H4 (cell line): ENCODE measurements at places on chromosomes 7 and 10. TPM values are rescaled to one million over a fixed set of nuclear protein-coding genes. Genes with fewer than 3 reads are reported as not detected.

VPS37D gene
- 3.7 and 6.3 TPM in 2 replicates for total RNA-seq

AKR1C2 gene
- 74.6 and 115 TPM in 2 replicates for total RNA-seq

HMX2 gene
- total RNA-seq: 0.27 TPM in 1 of 2 replicates, not detected in the other

OR9A2 gene
- not detected in 2 replicates for total RNA-seq

NT5C2 gene
- 27.3 and 31.6 TPM in 2 replicates for total RNA-seq

CALHM3 gene
- 0.23 TPM in 1 of 2 replicates, not detected in the other for total RNA-seq

CDHR3 gene
- total RNA-seq: 0.58 and 1.7 TPM in 2 replicates

KCND2 gene
- 0.04 and 0.19 TPM in 2 replicates for total RNA-seq

TMEM178B gene
- total RNA-seq: 0.04 TPM in 2 replicates

FKBP6 gene
- total RNA-seq: not detected in 2 replicates

LIPF gene
- total RNA-seq: not detected in 2 replicates

CASTOR2 gene
- 8.2 and 9.2 TPM in 2 replicates for total RNA-seq

LBX1 gene
- total RNA-seq: not detected in 2 replicates

GLUD1 gene
- 111 and 119 TPM in 2 replicates for total RNA-seq

CFAP46 gene
- 1.0 and 4.8 TPM in 2 replicates for total RNA-seq

NPTX2 gene
- not detected in 2 replicates for total RNA-seq

TMEM196 gene
- total RNA-seq: not detected in 2 replicates
